Substantia nigra (tissue), 51 donors: ENCODE measurements at places on chromosomes 3 and 15.

DNA sequence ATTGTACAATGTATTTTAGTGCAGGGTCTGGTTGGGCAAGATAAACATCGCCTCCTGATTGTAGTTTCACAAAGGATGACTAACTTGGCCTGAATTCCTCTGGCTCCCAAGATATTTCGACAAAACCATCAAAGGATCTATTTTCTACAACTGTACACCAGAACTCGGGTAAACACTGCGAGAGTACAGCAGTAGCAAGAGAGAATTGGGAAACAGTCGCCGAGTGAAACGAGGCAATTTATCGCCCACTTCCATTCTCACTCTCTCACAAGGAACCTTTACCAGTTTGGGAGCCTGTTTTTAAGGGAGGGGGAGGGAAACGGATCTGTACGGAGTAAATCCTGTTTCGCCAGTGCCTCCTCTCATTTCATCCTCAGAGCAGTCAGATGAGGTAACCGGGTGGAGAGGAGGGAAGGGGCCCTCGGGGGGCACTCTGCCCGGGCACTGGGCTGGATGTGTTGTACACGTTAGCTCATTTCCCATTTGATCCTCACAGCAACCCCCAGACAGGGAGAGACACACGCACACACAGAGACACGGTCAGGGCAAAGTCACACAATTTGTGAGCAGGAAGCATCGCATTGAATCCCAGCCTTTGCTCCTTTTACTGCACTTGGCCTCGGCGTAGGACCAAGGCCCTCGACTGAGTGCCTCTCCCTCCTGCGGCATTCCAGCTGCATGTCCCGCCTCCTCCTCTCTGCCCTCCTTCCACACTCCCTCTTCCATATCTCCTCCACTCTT is 120.1 kb downstream of the LIPC start:
- DNase-seq, result no peak

DNA sequence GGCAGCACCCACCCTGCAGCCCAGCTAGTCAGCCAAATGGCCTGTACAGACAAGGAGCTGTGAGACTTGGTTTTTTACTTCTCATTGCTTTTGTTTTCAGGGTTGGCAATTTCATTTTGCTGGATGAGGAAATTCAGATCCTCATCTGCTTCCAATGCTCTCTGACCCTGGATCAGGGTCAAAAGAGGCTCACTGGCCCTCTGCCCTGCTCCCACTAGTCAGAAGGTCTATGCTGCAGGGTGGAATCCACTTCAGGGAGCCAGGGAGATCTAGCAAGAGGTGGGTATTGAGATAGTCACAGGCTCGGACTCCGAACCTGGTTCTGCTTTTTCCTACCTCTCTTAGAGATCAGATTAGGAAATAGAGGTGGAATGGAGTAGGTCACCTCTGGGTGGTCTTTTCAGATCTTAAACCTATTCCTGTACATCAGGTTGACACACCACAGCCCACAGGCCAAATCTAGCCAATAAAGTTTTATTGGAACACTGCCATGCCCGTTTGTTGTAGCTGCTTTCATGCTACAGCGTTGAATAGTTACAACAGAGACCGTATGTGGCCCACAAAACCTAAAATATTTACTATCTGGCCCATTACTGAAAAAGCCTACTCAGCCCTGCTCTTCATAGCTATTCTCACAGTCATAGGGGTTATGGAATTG is 26.4 kb upstream of the GLCE start:
- no peak for DNase-seq

DNA sequence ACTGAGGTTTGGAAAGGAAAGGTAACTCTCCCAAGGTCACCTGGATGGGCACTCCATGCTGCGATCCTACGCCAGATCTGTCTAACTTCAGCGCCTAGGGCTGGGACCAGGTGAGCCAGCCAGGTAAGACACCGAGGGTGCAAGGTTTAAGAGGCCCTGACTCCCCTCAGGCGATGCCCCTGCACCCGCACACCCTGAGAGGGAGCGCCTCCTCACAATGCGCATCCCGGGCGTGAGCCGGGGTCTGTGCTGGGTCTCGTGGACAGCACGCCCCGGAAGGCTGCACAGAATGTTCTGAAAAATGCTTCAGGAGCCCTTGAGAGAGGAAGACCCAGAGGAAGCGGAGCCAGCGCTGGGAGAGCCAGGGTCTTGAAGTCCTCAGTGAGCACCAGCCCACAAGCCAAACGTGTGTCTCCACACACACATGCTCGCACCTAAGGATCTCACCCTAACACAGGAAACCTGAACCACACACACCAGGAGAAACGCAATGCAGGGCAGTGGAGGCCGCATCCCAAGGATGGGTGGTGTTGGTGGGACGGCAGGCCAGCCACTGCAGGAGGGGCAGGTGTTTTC is 142.0 kb downstream of the ADAMTS17 start:
- no peak for DNase-seq

DNA sequence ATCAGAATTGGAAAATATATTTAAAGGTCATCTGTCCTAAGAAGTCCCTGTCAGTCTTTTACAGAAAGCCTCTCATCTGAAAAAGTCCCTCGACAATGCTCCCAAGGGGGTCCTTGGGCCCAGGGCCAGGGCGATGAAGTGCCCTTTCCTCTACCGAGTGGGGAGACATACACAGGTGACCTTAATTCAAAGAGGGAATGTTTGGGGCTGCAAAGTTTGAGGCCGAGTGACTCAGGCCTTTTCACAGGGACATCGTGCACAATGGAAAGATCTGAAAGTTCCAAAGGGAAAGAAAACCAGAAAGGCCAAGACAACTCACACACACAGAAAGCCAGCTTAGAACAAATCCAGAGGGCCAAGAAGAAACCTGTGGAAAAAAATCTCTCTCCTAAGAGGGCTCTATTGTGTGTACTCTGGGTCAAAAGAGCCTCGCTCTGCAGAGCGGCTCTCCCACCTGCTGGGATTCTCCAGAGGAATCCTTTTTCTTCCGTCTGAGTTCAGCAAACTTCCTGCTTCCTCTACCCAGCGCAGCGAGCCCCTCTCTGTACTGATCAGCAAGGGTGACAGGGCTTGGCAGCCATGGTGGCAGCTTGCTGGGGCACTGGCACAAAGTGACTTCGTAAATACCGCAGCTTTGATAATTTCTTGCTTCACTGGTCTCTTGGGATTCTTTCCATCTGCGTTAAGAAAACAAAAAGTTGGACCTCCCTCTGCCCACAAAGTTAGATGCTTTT is 259.1 kb downstream of the OPA1 start:
- no peak for DNase-seq

DNA sequence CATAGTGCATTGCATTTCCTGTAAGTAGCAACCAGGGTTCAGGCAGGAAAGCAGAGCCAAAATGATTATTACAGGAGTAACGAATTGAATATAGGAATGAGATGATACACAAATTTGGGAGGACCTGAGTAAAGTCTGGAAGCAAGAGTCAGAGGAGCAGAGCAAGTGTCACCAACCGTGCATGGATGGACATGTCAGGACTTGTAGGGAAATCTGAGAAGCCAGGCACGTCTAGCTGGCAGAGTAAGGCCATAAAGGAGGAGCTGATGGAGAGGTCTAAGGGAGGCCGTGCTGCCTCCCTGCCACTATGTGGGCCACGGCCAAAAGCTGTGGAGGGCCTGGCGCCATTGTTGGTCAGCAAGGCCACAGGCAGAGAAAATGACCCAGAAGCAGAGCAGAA is 22.4 kb downstream of the GJD2 start:
- DNase-seq, result no peak

- no peak for DNase-seq
Observed at GRCh38 chr3:42691816-42692666, 6.7 kb downstream of the KLHL40 start.

GRCh38 chr3:9250236-9250635 is 790 bp upstream of the SRGAP3 start:
- DNase-seq, result no peak

GRCh38 chr3:37773471-37773870 is 88.2 kb upstream of the CTDSPL start:
- DNase-seq, result no peak

- no peak for DNase-seq
Observed at GRCh38 chr3:27319847-27320526, 49.2 kb downstream of the NEK10 start.

DNA sequence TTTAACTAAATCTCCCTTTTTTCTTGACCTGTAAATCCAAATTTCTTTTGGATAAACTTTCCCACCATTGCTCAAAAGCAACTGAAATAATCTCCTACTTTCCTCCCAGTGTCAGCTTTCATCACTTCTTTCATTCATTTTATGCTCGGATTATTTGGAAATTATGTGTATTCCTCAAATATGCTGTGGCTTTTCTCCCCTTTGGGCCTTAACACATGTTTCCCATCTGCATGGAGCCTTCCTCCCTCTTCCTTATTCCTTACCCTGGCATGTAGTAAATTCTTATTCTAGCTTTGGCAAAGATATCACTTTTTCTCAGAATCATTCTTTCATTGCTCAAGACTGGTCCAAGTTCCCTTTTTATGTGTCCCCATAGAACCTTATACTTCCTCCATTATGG is 41.8 kb upstream of the TUSC7 start:
- DNase-seq, result no peak

- DNase-seq, result peak; percentile 86
Observed at GRCh38 chr3:188051801-188052168, 102.2 kb upstream of the LPP start.

GRCh38 chr15:93072411-93073394 is 16.3 kb downstream of the RGMA start:
- no peak for DNase-seq

DNA sequence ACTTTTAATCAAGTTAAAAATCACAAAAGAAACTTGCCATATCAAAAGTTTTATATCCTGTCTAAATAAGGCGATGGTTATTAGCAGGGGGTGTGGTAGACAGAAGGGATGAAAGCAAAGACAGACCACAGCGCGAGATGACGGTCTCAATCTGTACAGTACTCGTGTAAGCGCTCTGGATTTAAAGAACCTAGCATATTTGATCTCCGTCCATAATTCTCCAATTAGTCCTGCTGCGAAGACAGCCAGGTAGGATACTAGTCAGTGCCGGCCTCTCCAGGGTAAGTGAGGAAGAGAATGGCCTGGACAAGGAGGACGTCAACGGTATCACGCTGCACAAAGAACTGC is 701 bp downstream of the SGO1 start:
- DNase-seq, result no peak

DNA sequence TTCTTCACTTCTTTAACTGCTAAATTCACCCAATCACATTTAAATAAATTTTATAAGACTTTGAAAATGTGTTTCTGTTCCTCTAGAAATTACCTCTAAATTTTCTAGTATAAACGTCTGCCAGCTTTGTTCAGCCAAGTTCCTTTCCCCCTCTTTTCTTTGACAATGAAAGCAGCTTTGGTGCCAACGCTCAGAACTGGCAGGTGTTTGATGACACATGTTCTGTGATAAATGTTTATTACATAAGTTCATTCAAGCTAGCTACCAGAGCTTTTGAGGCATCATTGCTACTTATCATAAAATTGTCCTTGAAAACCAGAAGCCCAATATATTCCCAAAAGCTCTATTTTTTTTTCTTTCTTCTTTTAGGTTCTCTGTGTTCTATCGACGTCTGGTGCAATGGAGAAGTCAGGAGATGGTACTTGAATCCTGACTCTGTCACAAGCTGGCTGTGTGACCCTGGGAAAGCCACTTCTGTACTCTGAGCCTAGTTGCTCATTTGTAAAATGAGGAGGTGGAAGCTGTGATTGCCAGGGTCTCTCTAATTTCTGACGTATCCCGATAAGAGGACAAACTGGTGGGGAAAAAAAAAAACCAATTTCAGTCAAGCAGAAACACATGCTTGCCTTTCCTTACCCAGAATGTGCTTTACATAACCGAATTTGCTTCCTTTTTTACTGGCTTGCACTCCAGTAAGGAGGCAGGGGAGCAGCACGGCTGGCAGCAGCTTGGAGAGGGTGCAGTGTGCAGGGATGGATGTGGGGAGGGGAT is 187.1 kb upstream of the LPP start:
- no peak for DNase-seq

DNA sequence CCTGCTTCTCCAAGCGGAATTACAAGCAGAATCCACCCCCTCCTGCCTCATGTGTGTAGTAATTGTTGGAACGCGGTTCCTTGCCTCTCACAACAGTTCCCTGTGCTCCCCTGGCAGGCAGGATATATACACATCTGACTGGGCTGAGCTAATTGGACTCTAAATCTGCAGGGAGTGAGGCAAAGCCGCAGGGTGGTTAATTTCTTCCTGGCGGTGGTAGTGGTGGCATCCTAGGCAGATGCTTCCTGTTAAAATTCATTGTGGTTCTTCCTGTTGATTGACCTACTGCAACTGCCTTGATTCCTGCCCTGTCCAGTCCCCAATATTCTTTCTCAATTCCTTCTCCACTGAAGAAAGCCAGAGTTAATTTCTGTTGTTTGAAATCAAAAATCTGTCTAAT is 202.9 kb upstream of the PROK2 start:
- no peak for DNase-seq

DNA sequence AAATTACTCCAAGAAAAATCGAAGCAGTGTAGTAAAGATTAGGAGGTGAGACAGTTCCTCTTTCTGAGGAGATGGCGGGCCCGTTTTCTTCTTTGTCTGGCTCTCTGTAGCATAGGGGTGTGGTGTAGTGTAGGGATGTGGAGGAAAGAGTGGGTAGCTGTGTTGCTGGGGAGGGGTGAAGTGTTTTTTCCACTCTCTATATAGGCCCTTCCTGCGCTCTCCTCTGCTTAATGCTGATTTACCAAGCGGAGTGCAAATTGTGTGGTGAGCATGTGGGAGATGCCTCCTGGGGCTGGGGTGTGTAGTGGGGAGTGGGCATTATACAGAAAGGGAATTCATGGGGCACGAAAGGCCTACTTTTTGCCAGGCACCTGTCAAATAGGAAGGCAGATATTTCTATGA is 94.9 kb downstream of the ST6GAL1 start:
- no peak for DNase-seq

- DNase-seq, result no peak
Observed at GRCh38 chr15:72472992-72473610, 1.0 kb upstream of the ARIH1 start.

DNA sequence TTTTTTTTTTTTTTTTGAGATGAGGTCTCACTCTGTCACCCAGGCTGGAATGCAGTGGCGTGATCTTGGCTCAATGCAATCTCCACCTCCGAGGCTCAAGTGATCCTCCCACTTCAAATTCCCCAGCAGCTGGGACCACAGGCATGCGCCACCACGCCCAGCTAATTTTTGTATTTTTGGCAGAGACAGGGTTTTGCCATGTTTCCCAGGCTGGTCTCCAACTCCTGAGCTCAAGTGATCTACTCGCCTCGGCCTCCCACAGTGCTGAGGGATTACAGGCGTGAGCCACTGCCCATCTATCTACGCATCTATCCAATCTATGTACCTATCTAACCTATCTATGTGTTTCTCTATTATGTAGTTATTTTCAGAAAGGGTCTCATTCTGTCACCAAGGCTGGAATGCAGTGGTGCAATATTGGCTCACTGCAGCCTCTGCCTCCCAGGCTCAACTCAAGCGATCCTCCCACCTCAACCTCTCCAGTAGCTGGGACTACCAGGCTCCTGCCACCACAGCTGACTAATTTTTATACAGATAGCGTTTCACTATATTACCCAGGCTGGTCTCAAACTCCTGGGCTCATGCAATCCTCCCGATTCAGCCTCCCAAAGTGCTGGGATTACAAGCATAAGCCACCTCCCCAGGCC is 20.2 kb upstream of the GPX1 start:
- no peak for DNase-seq
